CD8-positive, alpha-beta memory T cell (primary cell): ENCODE measurements at places on chromosomes 5 and 9. TPM values are rescaled to one million over a fixed set of nuclear protein-coding genes. Genes with fewer than 3 reads are reported as not detected.

- DNase-seq: no peak
Observed at GRCh38 chr5:6496207-6496584, 47.5 kb downstream of the UBE2QL1 start.

The PCDHB7 gene
- not detected for total RNA-seq

GRCh38 chr5:65105301-65105700, 336.6 kb downstream of the CWC27 start:
- no peak for DNase-seq

DNA sequence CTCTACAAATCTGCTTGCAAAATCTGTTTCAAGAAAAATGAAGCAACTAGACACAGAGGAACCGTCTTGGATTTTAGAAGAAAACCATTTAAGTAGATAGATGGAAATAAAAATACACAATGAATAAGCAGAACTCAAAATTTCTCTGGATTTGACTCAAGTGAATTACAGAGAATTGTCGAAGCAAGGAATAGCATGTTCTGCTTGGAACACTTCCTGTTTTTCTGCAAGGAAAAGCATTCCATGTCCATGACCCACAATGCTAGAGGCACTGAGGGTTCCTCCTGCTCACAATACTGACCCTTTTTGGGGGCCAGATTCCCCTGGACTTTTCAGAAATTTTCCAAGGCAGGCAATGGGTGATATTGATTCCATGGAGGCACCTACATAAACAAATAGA, 29.8 kb downstream of the PRUNE2 start:
- DNase-seq: no peak

DNA sequence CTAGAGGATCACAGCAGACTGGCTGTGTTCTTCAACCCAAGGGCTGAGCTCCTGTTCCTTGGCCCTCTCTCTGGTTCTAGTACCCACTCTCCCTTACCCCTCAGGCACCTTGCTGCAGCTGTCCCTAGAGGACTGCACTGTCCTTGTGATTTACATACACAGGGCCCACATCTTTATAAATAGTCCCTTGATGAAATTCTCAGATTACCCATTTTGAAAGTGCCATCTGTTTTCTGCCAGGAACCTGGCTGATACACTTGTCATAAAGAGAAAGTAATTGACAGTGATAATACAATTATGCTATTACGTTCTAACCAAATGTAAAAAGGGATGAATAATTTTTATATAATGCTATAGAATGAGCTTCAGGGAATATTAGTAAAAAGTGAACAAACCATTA, 16.5 kb upstream of the SPARC start:
- no peak for DNase-seq

GRCh38 chr9:21751998-21752397, 50.4 kb upstream of the MTAP start:
- no peak for DNase-seq

DNA sequence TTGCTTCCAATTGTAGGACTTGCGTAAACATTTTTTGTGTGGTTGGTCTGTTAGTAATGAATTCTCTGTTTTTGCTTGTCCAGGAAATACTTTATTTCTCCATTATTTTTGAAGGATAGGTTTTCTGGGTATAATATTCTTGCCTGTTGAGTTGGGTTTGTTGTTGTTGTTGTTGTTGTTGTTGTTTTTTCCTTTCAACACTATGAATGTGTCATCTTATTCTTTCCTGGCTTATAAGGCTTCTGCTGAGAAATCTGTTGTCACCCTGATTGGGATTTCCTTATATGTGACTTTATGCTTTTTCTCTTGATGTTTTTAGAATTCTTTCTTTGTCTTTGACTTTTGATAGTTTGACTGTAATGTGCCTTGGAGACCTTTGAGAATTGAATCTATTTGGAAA, 39.8 kb downstream of the SLF1 start:
- no peak for DNase-seq

The CCDC180 gene
- 1.6 TPM for total RNA-seq

The HABP4 gene
- total RNA-seq: 20.4 TPM

DNA sequence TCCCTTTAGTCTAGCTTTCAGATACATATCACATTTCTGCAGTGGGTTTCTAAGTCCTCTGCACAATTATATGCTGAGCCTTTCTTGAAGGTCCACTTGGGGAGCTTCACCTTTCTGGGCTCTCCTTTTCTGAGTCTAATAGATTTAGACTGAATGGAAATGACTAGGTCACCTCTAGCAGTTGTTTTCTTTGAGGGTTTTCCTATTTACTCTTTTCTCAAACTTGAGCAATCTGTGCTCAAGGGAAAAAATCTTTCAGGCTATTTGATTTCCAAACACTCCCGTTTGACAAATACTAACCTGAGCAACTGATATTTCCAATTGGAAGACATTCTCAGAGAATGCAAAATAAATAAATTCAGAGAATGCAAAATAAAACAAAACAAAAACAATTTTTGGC, 39.0 kb downstream of the ISOC1 start:
- no peak for DNase-seq

DNA sequence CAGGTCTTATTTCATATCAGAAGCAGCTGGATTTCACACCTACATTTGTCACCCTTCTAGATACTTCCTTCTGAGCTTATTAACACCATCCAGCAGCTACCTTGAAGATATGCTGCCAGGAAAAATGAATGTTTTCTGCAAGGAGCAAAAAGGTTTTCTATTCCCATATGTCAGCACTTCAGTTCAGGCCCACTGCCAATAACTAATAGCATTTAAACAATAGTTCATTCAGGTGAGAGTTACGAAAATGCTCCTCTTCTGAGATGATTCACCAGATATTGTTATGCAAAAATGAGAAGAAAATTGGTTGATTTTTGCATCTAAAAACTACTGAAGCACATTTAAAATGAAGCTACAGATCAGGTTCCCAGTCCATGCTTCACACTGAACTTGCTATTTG, 56.4 kb upstream of the ISL1 start:
- DNase-seq: no peak

DNA sequence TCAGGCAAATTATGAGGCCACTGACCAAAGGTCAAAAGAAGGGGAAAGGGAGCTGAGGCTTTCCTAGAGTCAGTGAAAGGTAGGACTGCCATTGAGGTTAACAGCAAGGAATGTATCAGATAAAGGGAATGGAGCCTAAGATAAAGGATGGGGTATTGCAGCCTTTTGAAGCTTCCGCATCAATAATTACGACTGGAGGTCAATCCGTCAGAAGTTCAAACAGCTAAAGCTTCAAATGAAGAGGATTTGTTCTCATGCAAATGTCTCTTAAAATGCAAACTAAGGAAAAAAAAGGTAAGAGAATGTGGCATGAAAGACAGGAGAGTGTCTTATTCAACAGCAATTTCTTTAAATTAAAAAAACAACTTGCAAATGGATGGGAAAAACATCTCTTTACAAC, 341.1 kb upstream of the RGMB start:
- DNase-seq: no peak

DNA sequence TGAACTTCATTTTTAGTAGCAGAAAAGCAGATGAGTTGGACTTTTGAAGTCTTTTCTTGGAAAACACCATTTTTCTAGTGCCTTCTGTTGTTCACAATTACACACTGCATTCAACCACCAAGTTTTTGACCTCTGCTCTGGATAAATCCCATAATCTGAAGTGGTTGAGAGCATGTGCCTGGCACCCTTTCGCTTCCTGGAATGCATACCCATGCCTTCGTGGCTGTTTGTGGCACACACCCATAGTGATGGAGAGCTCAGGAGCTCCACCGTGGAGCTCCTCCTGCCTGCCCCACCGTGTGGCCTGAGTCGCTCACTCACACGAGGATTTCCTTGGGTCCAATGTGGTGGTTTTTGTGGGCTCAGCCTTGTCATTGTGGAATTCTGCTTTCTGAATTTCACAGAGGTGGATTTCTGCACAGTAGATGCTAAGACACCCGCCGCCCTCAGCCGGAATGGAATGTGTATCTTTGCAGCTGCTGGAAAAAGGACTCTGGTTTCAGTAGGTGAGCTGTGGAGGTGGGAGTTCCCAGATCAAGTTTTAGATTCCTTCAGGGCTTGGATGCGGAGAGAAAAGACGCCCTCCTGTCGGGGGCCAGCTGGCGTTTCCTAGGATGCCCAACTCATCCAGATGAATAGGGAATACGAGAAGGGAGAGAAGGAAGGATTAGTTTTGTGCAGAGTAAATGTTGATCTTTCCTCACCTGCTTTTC, 500.4 kb downstream of the IRX1 start:
- no peak for DNase-seq

The ERBIN gene
- total RNA-seq: 40.9 TPM

- DNase-seq: peak; percentile 78
Observed at GRCh38 chr9:120891245-120891883, 14.4 kb upstream of the PHF19 start.

The IL5 gene
- 83.0 TPM for total RNA-seq

The CDC25C gene
- 5.3 TPM for total RNA-seq

GRCh38 chr5:12413075-12413474, 508.8 kb upstream of the CTNND2 start:
- no peak for DNase-seq

The BTNL8 gene
- total RNA-seq: 0.13 TPM

DNA sequence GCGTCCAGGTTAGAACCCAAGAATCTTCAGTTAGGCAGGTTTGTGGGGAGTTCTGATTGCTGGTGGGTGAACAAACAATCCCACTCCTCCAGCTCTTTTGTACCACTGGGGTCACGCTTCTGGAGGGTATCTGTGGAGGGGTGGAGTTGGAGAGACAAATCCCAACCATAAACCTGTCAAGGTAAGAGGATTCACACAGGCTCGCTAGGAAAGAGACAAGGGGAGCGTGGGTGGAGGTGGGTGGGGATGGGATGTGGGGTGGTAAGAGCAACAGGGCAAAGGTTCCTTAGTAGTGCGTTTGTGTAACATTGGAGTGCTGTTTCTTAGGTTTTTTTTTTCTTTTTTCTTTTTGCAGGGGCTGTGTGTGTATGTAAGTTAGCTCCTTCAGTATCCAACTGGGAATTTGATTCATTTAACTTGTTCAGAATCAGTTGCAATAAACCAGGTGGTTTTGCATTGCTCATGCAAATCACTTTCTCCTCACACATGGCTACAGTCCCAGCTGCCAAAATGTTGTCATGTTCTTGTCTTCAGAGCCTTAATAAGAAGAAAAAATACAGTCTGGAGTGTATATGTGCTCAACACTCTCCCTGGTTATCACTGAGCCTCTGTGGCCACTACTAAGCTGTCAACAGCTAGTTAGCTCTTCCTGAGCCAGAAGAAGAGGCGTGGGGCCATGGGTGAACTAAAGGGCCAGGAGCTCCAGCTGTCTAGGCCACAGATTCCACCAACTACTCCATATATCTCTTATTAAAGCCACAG, 164.0 kb upstream of the RAD23B start:
- DNase-seq: no peak
